Colonic mucosa (tissue), 4 donors: ENCODE measurements at places on chromosomes 4 and X.

DNA sequence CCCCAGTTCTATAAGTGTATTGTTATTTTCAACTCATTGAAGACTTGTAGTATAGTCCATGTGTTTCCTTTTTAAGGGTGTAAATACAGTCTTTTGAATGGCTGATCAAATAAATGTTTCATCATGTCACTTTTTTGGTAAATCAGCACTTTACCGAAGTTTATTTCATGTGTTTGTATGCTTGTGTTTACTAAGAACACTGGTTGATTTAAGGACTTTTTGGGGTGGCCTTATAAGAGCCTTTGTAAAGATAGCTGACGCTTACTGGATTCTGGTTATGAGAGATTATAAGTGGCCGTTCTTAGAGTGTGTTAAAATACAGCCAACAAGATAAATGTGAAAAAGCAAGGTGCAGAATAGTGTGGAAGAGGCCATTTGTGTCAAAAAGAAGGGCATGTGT, 2.6 kb downstream of the UBE2K start:
- no peak for DNase-seq
- H3K4me3 ChIP-seq = no peak overlapping the region
- no peaks in the 10 kb centered on the region for H3K36me3 ChIP-seq

DNA sequence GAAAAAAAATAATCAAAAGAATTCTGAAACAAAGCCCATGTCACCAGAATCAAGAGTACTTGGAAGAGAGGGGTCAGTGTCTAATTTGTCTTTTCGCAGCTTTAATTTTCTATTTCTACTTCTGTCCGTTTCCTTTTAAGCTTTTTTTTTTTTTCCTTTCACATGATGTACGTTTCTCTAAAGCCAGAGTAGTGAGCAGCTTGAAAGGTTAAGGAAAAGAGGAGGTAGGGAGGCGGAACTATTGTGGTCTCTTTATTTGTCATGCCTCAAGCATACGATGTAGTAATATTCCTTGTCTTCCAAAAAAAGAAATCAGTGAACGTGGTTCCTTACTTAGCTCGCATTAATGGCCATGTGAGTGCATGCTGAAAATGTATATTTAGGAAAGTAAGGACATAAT, 311.5 kb downstream of the TENM3 start:
- no peak overlapping the region for H3K4me3 ChIP-seq
- no peaks in the 10 kb centered on the region for H3K4me1 ChIP-seq
- H3K36me3 ChIP-seq = no peaks in the 10 kb centered on the region
- no peaks in the 10 kb centered on the region for H3K27me3 ChIP-seq
- H3K27ac ChIP-seq = no peak overlapping the region

DNA sequence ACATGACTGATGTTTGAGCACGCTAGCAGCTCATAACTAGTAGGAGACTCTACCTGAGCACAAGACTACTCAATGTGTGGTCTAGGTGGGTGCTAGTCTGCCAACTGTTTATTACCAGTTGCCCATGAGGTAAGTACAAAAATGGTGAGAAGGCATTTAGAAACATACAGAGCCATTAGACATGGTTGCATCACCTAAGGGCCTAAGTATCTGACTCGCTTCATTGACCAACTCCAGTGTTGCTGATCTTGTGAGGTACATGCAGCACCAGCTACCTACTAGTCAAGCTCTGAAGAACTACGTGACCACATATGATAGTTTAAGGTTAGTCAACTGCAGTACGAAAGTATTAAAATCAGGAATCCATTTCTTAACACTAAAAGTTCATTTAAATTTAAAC, 39.9 kb downstream of the APBB2 start:
- DNase-seq = no peak
- H3K36me3 ChIP-seq = no peaks in the 10 kb centered on the region
- H3K27ac ChIP-seq = no peak overlapping the region
- no peaks in the 10 kb centered on the region for H3K27me3 ChIP-seq
- H3K4me1 ChIP-seq = peaks cover 6% of the 10 kb centered on the region
- H3K4me3 ChIP-seq = no peak overlapping the region

GRCh38 chrX:6024204-6024603, 204.5 kb downstream of the NLGN4X start:
- H3K4me3 ChIP-seq = no peak overlapping the region
- H3K36me3 ChIP-seq = no peaks in the 10 kb centered on the region
- H3K27ac ChIP-seq = no peak overlapping the region
- no peaks in the 10 kb centered on the region for H3K27me3 ChIP-seq
- no peak for DNase-seq

- no peaks in the 10 kb centered on the region for H3K36me3 ChIP-seq
- H3K27ac ChIP-seq = no peak overlapping the region
- DNase-seq = no peak
- H3K27me3 ChIP-seq = no peaks in the 10 kb centered on the region
- no peaks in the 10 kb centered on the region for H3K4me1 ChIP-seq
These were observed 180.8 kb downstream of the FRMPD4 start for GRCh38 chrX:12319003-12319519.

GRCh38 chrX:43970528-43970927, 2.7 kb downstream of the NDP start:
- no peak overlapping the region for H3K4me3 ChIP-seq
- no peak overlapping the region for H3K27ac ChIP-seq
- no peak for DNase-seq
- H3K36me3 ChIP-seq = no peaks in the 10 kb centered on the region
